Adrenal gland (tissue), 19 donors: ENCODE measurements at places on chromosomes 12 and 14. TPM values are rescaled to one million over a fixed set of nuclear protein-coding genes. Genes with fewer than 3 reads are reported as not detected.

DNA sequence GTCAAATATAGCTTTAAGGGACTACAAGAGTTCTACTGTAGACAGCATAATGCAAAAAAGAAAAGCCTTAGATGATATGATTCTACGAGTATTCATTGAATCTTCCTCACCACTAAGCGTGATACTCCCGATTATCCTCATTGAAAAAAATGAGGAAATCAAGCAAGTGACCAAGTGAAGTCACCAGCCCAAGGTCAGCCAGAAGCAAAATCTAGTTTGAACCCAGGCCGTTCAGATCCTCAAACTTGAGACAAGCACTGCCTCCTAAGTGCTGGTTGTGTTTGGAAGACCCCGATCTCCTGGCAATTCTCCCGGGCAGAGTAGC, 845 bp downstream of the GIT2 start:
- H3K36me3 ChIP-seq: no peaks in the 10 kb centered on the region
- H3K27me3 ChIP-seq: no peaks in the 10 kb centered on the region
- H3K4me3 ChIP-seq: peak overlapping the region; percentile 48
- no peak for DNase-seq
- H3K27ac ChIP-seq: peak overlapping the region; percentile 93

GRCh38 chr12:130596241-130596640, 119.9 kb downstream of the RIMBP2 start:
- no peak overlapping the region for H3K27ac ChIP-seq
- H3K4me3 ChIP-seq: no peak overlapping the region
- no peak for DNase-seq
- no peaks in the 10 kb centered on the region for H3K27me3 ChIP-seq

DNA sequence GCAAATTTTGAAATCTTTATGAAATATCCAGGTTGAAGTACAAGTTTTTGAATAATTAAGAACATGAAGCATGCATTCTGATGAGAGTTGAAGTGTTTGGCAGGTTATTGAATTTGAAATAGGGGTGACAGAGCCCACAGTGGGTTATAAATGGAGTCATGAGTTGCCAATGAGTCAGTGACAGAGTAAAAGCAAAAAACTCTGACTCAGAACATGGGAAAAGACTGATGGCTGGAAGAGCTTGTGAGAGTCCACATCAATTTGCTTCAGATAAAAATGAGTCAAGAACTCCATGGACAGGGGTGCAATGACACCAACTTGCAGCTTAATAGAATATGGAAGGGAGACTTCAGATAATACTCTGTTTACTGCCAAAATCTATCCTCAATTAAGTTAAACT, 105.3 kb downstream of the SLC6A15 start:
- H3K27ac ChIP-seq: no peak overlapping the region
- H3K4me1 ChIP-seq: no peaks in the 10 kb centered on the region
- H3K27me3 ChIP-seq: no peaks in the 10 kb centered on the region
- H3K36me3 ChIP-seq: no peaks in the 10 kb centered on the region
- DNase-seq: no peak

The TAS2R13 gene
- polyA plus RNA-seq: 0.03 TPM
